Activated CD4-positive, alpha-beta memory T cell treated with anti-CD3 and anti-CD28 coated beads for 36 hours (primary cell): ENCODE measurements at places on chromosomes 3 and 15. TPM values are rescaled to one million over a fixed set of nuclear protein-coding genes. Genes with fewer than 3 reads are reported as not detected.

The ARIH1 gene
- total RNA-seq = 169 TPM

The CACNA2D3 gene
- total RNA-seq = not detected

The TMEM212 gene
- not detected for total RNA-seq

The SIN3A gene
- total RNA-seq = 80.1 TPM

The SENP8 gene
- total RNA-seq = 2.5 TPM

- no peak for DNase-seq
- no peaks in the 10 kb centered on the region for H3K27me3 ChIP-seq
- H3K4me1 ChIP-seq = no peaks in the 10 kb centered on the region
These were observed 232.2 kb upstream of the ROBO1 start for GRCh38 chr3:80000022-80000421.

GRCh38 chr3:111534701-111535100 lies 7.3 kb upstream of the CD96 start:
- peaks cover 30% of the 10 kb centered on the region for H3K4me1 ChIP-seq
- no peak overlapping the region for H3K4me3 ChIP-seq
- no peak overlapping the region for H3K27ac ChIP-seq
- H3K36me3 ChIP-seq = peaks cover 2% of the 10 kb centered on the region

- DNase-seq = no peak
- H3K4me3 ChIP-seq = no peak overlapping the region
- no peaks in the 10 kb centered on the region for H3K4me1 ChIP-seq
- H3K27me3 ChIP-seq = peaks cover 2% of the 10 kb centered on the region
- H3K27ac ChIP-seq = no peak overlapping the region
These were observed 44.5 kb upstream of the BOC start for GRCh38 chr3:113166719-113167492.

DNA sequence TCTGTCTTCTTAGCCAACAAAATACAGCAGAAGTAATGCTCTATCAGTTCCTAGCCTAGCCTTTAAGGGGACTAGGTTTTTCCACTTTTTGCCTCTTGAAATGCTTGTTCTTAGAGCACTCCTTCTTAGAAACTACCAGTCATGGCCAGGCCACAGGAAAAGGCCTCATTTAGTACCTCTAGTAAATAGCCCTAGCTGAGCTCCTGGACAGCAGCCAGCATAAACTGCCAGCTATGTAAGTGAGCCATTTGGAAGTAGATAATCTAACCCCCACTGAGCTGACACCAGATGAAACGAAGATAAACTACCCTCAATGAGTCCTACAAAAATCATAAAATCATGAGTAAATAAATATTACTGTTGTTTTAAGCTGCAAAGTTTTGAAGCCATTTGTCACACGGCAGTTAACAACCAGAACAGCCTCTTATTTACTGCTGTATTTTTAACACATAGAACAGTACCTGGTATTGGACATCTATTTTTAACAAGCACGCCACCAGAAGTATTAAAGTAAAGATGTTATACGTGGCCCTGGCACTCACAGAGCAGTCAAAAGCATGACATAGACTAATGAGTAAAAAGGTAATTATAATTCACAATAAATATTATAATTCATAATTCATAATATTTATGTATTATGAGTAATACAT lies 12.0 kb downstream of the TBC1D5 start:
- H3K4me3 ChIP-seq = no peak overlapping the region
- no peaks in the 10 kb centered on the region for H3K27me3 ChIP-seq
- H3K36me3 ChIP-seq = peaks cover 43% of the 10 kb centered on the region
- H3K27ac ChIP-seq = no peak overlapping the region
- no peak for DNase-seq

- no peak overlapping the region for H3K4me3 ChIP-seq
- H3K4me1 ChIP-seq = peaks cover 2% of the 10 kb centered on the region
- no peak for DNase-seq
- no peaks in the 10 kb centered on the region for H3K36me3 ChIP-seq
- no peaks in the 10 kb centered on the region for H3K27me3 ChIP-seq
These were observed 23.1 kb upstream of the MGA start for GRCh38 chr15:41637086-41637485.

DNA sequence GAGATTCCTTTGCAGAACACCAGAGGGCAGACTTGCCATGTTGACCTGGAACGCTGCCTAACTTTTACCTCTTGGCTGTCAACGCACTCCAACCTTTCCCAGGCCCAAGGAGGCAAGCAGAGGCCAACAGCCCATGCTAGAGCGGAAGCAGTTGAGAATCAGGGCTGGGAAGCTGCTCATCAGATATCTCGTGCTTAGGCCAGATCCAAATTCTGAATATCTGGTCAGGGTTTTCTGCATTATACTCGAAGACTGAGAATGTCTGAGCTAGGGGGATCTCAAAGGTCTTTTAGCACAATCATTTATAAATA lies 2.5 kb downstream of the XIRP1 start:
- peak; percentile 70 for DNase-seq
- H3K4me1 ChIP-seq = peaks cover 19% of the 10 kb centered on the region
- no peaks in the 10 kb centered on the region for H3K36me3 ChIP-seq

GRCh38 chr3:11878837-11879236 lies 32.2 kb upstream of the TAMM41 start:
- no peak overlapping the region for H3K27ac ChIP-seq
- H3K4me3 ChIP-seq = no peak overlapping the region
- no peak for DNase-seq
- no peaks in the 10 kb centered on the region for H3K36me3 ChIP-seq
- H3K27me3 ChIP-seq = peaks cover 2% of the 10 kb centered on the region
- H3K4me1 ChIP-seq = no peaks in the 10 kb centered on the region

- H3K4me1 ChIP-seq = no peaks in the 10 kb centered on the region
- H3K4me3 ChIP-seq = no peak overlapping the region
- DNase-seq = no peak
- H3K27me3 ChIP-seq = no peaks in the 10 kb centered on the region
- no peak overlapping the region for H3K27ac ChIP-seq
- H3K36me3 ChIP-seq = no peaks in the 10 kb centered on the region
These were observed 353.0 kb downstream of the ROBO1 start for GRCh38 chr3:79414806-79415205.

GRCh38 chr3:45719655-45720487 lies 30.7 kb downstream of the SACM1L start:
- H3K36me3 ChIP-seq = peaks cover 53% of the 10 kb centered on the region
- no peak overlapping the region for H3K4me3 ChIP-seq
- H3K27ac ChIP-seq = no peak overlapping the region
- peaks cover 18% of the 10 kb centered on the region for H3K4me1 ChIP-seq
- H3K27me3 ChIP-seq = no peaks in the 10 kb centered on the region

DNA sequence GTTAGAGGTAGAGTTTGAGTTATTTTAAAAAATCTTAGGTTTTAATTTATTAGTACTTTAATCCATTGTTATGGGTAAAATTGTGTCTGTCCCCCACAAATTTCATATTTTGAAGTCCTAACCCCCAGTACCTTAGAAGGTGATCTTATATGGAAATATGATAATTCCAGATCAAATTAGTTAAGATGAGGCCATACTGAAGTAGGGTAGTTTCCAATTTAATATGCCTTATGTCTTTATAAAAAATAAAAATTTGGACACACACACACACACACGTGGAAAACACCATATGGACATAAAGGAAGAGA lies 18.6 kb upstream of the ADGRG7 start:
- no peaks in the 10 kb centered on the region for H3K36me3 ChIP-seq
- DNase-seq = no peak
- H3K27ac ChIP-seq = no peak overlapping the region
- no peak overlapping the region for H3K4me3 ChIP-seq
- peaks cover 6% of the 10 kb centered on the region for H3K4me1 ChIP-seq

DNA sequence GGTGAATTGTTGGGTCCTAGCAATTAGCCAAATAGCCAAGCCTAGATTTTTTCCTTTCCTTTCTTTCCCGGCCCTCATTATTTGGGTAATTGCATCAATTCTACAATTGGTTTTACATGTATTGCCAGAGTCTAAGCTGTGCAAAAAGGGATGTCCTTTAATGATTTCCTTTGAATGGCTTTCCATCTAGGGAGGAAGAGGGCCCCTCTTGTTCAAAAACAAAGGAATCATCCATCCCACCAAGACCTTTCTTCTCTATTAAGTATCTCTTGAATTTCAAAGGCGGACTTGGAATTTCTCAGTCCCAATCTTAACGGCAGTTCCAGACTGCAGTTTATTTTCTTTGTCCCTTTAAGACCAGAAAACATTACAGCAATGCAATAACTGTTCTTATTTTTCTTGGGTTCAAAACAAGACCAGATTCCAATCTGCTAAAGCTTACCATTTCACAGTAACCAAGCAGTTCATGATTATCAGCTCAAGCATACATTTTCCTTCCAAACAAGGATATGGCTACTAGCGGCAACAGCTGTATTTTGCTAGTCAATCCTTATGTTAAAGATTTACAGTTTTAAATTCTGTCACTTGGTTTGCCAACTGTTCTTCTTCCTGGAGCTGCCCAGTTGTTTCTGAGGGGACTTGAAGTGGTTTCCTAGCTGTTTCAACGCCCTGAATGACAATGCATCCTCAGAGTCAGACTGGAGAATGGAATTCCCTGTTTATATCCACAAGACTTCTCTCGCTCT lies 91.4 kb upstream of the LRIG1 start:
- peaks cover 4% of the 10 kb centered on the region for H3K27me3 ChIP-seq
- no peaks in the 10 kb centered on the region for H3K36me3 ChIP-seq
- H3K27ac ChIP-seq = no peak overlapping the region
- no peak overlapping the region for H3K4me3 ChIP-seq

- no peak for DNase-seq
- H3K36me3 ChIP-seq = no peaks in the 10 kb centered on the region
- no peak overlapping the region for H3K4me3 ChIP-seq
These were observed 41.0 kb downstream of the DGKG start for GRCh38 chr3:186320862-186321568.

GRCh38 chr3:106036696-106037095 lies 167.9 kb upstream of the CBLB start:
- H3K27me3 ChIP-seq = no peaks in the 10 kb centered on the region
- no peaks in the 10 kb centered on the region for H3K36me3 ChIP-seq
- peaks cover 13% of the 10 kb centered on the region for H3K4me1 ChIP-seq

GRCh38 chr15:25743548-25744275 lies 119.4 kb downstream of the ATP10A start:
- peaks cover 19% of the 10 kb centered on the region for H3K4me1 ChIP-seq
- no peak overlapping the region for H3K27ac ChIP-seq
- H3K27me3 ChIP-seq = no peaks in the 10 kb centered on the region

GRCh38 chr3:185330238-185330637 lies 32.7 kb upstream of the MAP3K13 start:
- no peak overlapping the region for H3K27ac ChIP-seq
- H3K27me3 ChIP-seq = peaks cover 1% of the 10 kb centered on the region
- peaks cover 2% of the 10 kb centered on the region for H3K4me1 ChIP-seq
